Cardiac septum (tissue), 1 donor: ENCODE measurements at places on chromosomes 6 and 20.

- no peak for DNase-seq
Measured at GRCh38 chr6:72922401-72922800, 300.5 kb downstream of the KCNQ5 start.

GRCh38 chr6:129659590-129660345 lies 50.2 kb downstream of the ARHGAP18 start:
- DNase-seq, result no peak

GRCh38 chr20:62617711-62618483 lies 24.4 kb upstream of the SLCO4A1 start:
- DNase-seq, result peak; percentile 93

DNA sequence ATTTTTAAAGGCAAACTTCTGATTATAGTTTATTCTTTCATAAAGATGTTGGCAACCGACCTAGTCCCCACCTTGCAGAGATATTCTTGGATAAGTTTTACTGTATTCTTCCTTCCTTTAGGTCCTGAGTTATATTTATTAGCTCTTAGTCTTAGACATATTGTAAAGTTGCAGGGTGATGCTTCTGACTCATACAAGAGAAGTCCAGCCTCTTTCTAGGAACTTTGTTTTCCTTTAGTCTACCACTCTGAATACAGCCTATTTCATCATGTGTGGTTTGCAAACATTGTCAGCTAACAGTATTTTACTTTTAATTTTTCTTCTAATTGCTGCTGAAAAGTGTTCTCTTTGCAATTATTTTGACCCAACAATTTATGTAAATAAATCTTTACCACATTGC lies 686.7 kb downstream of the COL12A1 start:
- DNase-seq, result no peak

DNA sequence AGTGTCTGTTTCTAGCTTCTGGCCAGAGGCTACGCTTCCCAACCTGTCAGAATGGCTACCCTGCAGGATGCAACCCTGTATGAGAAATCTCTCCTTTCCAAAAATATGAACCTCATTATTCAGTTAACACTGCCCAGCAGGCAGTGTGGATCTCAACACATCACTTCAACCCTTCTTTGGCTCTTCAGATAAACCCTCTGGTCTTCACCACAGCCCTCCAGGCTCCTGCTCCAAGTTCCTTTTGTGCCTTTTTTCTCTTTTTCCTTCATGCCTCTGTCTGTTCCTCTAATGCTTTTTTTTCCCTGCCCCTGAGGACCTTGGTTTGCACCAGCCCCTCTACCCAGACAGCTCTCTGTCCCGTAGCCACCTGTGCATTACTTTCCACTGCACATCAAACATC lies 207.4 kb downstream of the MYLK4 start:
- no peak for DNase-seq

GRCh38 chr6:147821295-147821897 lies 312.9 kb downstream of the SAMD5 start:
- no peak for DNase-seq

DNA sequence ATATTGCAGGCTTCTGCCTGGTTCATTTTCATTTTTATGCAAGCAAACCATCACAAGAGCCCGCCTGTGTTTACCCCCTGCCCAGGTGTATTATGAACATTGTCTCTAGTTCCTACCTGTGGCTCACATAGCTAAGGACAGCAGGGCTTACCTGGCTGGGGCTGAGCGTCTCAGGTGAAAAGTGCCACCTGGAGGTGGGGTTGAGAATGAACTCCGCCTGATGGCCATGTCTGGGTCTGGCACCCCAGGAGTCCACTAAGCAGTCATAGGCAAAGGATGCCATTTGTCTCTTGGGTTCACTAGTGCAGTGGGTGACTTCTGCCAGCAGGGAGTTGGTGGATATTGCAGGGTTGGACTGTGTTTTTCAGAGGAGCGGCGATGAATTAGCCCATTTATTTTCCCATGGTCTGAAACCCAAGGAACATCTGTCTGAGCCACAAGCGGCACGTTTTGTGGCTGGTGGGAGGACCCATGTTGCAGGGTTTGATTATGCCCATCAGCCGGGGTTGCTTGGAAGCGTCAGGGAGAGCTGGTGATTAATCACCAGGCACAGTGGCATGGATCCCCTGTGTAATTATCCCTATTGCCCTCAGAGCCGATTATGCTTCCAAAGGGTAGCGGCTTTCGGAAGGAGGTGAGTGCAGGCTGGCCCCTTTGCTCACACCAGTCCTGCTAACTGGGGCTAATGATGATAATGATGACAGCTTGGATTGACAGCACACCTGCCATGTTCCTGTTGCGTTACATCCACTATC lies 92.1 kb downstream of the CDH26 start:
- no peak for DNase-seq

DNA sequence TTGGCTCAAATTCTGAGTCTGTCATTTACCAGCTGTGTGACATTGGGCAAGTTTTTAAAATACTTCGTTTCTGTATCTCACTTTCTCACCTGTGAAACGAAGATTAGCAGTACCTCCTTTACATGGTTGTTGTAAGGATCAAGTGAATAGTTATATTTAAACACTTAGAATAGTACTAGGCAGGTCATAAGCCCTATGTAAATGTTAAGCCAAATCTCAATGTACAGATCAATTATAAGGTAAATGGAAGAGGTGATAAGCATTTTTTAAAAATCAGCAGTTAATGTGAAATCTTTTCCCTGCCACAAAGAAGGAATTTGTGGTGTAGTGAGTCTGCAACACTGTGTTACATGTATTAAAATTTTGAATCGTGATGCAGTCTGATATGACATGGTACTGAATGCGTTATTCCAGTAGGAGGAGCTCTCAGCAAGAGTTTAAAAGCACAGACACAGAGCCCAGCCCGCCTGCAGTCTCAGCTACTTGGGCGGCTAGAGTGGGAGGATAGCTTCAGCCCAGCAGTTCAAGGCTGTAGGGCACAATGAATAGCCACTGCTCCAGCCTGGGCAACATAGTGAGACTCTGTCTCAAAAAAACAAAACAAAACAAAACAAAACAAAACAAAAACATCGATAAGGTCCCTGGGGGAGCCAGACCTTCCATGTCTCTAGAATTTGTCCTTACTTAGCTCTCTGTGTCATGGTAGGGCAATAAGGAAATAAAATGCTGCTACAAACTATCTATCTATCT lies 46.0 kb downstream of the GTF2H5 start:
- no peak for DNase-seq

- DNase-seq, result no peak
Measured at GRCh38 chr6:149128489-149129145, 188.9 kb upstream of the TAB2 start.

- DNase-seq, result no peak
Measured at GRCh38 chr6:169635345-169635744, 66.5 kb downstream of the WDR27 start.

DNA sequence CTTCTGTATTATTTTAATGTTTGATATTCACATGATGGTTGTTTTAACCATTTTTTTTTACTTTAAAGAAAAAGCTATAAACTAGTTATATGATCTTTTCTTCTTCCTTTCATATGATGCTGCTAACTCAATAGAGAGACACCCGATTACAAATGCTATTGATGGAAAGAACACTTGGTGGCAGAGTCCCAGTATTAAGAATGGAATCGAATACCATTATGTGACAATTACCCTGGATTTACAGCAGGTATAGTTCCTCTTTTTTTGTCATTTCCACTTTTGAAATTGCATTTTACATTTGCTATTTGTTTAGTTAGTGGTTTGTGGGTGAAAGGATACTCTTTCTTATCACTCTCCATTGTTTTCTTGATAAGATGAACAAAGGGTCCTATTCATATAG lies 176.7 kb downstream of the LAMA2 start:
- no peak for DNase-seq

DNA sequence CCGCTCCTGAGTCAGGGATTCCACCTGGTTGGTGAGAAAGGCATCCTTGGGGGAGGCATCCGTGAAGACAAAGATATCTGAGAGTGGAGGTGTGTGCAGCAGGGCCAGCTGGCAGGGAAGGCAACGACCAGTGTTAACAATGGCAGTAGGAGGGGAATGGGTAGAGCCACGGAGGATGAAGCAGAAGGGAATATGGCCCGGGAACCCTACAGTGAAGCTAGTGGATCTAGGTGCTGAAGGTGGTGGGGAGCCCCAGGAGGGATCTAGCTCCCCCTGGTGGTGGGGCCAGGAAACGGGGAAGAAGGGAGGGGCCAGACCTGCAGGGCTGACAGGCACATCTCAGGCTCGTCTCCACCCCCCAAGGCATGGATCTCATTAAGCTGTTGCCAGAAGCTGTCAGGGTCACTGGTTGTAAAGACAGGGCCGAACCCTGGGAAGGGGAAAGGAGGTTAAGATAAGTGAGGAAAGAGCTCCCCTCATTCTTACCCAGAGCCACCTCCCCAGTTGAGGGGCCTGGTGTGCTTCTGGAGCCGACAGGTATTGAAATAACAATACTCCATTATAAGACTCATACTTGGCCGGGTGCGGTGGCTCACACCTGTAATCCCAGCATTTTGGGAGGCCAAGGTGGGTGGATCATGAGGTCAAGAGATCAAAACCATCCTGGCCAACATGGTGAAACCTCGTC lies 7.3 kb downstream of the VWA7 start:
- DNase-seq, result peak; percentile 94

- DNase-seq, result no peak
Measured at GRCh38 chr6:139277161-139277560, 14.6 kb downstream of the TXLNB start.

GRCh38 chr6:17169291-17169690 lies 67.4 kb downstream of the STMND1 start:
- no peak for DNase-seq

DNA sequence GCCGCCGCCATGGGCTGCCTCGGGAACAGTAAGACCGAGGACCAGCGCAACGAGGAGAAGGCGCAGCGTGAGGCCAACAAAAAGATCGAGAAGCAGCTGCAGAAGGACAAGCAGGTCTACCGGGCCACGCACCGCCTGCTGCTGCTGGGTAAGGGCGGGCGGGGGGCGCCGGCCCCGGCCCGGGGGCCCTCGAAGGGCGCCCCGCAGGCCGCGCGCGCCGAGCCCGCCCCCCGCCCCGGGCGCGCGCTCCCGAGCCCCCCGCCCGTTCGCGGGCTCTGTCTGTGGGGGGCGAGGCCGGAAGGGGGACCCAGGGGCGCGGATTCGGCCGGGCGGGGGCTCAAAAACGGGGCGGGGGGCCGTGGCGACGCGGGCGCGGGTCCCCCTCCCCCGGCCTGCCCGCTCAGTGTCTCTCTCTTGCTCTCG lies 39.2 kb downstream of the GNAS start:
- DNase-seq, result no peak

DNA sequence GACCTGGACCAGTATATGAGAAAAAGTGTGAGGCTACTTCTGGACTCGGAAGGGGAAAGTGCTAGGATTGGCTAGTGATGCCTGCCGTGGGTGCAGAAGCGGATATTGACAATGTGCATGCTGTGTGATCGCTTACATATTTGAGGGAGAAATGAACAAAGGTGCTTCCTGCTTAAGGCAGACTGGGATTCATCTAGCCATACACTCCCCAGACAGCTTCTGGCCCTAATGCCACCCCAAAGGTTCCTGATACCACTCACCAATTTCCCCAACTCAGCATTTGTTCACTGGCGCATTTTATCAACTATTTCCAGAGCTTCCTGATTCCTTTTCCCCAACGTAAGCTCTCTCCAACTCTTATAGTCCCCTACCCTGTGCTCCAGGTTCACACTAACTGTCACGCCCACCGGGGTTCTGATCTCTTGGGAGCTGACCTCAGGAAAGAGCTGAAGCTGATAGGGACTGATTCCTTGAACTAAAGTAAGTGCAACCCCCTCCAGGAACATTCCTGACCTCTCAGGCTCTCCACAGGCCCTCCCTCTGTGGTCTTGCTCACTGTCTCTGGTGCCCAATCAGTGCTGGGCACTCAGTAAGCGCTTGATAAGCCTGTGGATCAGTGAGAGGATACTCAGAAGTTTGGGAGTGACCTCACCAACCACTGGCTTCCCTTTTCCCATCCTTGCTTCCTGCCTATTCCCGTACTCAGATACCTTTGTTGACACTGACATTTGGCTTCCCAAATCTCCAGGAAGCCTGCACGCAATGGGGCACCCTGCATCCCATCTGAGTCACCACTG lies 73.3 kb downstream of the MRPL14 start:
- DNase-seq, result no peak

DNA sequence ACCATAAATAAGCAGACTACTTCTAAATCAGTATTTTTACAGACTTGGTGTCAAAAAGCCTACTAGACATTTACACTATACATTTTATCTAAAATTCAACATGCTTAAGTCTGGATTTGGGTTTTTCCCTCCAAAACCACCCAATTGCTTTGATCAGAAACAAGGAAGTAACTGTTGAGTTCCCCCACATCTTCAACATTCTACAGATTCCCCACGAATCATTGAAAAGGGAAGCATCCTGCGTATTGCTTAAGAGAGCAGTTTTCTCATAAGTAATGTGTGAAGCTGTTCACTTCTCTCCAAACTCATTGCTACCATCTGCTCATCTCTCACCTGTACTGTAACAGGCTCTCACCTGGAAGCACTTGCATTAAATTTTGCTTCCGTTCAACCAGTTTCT lies 36.4 kb upstream of the RNF144B start:
- DNase-seq, result no peak

DNA sequence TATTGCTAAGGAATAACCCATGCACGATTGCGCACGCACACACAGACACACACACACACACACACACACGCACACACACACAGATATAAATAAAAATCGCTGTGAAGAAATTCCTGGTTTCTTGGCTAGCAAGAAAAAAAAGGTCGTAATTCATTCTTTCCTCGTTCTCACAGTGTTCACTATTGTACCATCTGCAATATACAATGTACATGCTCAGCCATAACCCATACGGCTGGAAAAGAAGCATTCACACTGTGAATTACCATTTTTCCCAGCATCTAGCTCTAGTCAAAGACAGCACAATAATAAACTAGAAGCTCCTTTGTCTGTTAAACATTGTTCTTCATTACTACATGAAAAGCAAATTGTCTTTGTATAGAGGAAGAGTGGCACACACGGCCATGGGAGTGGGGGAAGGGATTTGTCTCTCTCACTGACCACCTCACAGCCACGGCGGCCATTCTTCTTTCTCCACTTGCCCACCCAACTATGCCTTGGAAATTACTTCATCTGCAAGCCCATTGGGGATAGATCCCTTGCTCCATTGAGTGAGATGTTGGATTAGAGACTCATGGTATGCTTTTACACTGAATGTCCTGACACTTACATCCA lies 115.3 kb upstream of the ID4 start:
- no peak for DNase-seq

GRCh38 chr6:96014846-96015517 lies 792 bp upstream of the FUT9 start:
- DNase-seq, result no peak

- DNase-seq, result no peak
Measured at GRCh38 chr6:134026597-134026996, 25.8 kb downstream of the SLC2A12 start.
